ENCODE measurements at places on chromosomes 13 and 19. TPM values are rescaled to one million over a fixed set of nuclear protein-coding genes. Genes with fewer than 3 reads are reported as not detected.
A peak's percentile ranks its signal among the peaks of the same experiment; 100 is the strongest.

Gene METTL21C
- not detected for total RNA-seq

DNA sequence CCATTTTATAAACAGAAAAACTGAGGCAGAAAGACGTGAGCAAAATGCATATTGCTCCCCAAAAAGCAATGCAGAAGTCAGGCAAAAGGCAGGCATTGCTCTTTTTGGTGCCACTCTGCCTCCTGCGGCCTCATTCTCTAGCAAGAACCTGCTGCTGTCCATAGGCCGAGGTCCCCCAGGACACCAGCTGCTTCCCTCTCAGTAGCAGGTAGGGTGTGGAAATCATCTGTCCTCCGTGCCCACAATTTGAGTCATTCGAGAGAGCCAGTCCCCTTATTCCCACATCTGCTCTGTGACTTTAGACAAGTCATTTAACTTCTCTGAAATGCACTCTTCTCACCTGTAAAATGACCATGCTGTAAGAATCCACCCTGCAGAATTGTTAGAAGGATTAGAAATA, 50.0 kb downstream of the TNFRSF19 start:
- H3K27ac ChIP-seq = no peak overlapping the region
- H3K4me1 ChIP-seq = peaks cover 2% of the 10 kb centered on the region
- H3K4me3 ChIP-seq = no peak overlapping the region

- peak; percentile 79 for DNase-seq
- peaks cover 30% of the 10 kb centered on the region for H3K36me3 ChIP-seq
- peak overlapping the region; percentile 36 for H3K27ac ChIP-seq
These were observed 4.3 kb downstream of the DMKN start for GRCh38 chr19:35509018-35509652.

Gene KLK8
- total RNA-seq = 2.9 TPM

DNA sequence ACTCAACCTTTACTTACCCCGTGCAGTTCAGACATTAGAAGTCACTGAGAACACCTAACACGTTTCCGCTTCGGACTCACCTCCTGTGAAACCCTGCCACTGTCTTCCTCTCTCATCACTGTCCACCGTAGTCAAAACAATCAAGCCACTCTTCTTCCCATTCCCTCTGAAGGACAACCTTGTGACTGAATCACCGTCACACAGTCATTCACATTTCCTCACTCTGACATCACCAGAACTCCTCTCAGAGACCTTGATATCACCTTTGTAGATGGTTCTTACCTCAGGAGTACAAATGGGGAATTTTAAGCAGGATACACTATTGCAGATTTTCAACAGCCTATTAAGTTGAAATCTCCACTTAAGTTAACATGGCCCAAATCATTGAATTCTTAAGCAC, 1.3 kb upstream of the KBTBD6 start:
- H3K27me3 ChIP-seq = no peaks in the 10 kb centered on the region
- H3K4me3 ChIP-seq = peak overlapping the region; percentile 95
- no peak overlapping the region for H3K27ac ChIP-seq
- H3K4me1 ChIP-seq = peaks cover 5% of the 10 kb centered on the region
- H3K36me3 ChIP-seq = peaks cover 18% of the 10 kb centered on the region

Gene CGB8
- total RNA-seq = not detected

DNA sequence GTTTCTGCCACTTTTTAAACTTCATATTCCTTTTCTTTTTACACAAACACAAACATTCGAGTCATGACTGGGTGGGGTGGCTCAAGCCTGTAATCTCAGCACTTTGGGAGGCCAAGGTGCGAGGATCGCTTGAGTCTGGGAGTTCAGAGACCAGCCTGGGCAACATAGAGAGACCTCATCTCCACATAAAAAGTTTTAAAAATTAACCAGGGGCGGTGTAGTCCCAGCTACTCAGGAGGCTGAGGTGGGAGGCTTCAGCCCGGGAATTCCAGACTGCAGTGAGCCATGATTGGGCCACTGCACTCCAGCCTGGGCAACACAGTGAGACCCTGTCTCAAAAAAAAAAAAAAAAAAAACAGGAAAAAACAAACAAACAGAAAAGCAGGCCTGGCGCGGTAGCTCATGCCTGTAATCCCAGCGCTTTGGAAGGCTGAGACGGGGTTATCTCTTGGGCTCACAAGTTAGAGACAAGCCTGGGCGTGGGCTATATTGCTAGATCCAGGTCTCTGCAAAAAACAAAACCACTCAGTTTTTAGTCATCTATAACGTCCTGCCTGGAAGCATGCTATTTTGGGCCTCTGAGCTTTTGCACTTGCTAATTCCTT, 583 bp upstream of the BAX start:
- DNase-seq = no peak
- H3K4me3 ChIP-seq = peak overlapping the region; percentile 81
- peaks cover 17% of the 10 kb centered on the region for H3K36me3 ChIP-seq
- H3K27ac ChIP-seq = no peak overlapping the region

- H3K4me3 ChIP-seq = no peak overlapping the region
- no peak overlapping the region for H3K27ac ChIP-seq
- peak; percentile 86 for DNase-seq
- H3K36me3 ChIP-seq = no peaks in the 10 kb centered on the region
- no peaks in the 10 kb centered on the region for H3K4me1 ChIP-seq
- no peaks in the 10 kb centered on the region for H3K27me3 ChIP-seq
These were observed 18.5 kb downstream of the LYPD3 start for GRCh38 chr19:43446746-43447489.

DNA sequence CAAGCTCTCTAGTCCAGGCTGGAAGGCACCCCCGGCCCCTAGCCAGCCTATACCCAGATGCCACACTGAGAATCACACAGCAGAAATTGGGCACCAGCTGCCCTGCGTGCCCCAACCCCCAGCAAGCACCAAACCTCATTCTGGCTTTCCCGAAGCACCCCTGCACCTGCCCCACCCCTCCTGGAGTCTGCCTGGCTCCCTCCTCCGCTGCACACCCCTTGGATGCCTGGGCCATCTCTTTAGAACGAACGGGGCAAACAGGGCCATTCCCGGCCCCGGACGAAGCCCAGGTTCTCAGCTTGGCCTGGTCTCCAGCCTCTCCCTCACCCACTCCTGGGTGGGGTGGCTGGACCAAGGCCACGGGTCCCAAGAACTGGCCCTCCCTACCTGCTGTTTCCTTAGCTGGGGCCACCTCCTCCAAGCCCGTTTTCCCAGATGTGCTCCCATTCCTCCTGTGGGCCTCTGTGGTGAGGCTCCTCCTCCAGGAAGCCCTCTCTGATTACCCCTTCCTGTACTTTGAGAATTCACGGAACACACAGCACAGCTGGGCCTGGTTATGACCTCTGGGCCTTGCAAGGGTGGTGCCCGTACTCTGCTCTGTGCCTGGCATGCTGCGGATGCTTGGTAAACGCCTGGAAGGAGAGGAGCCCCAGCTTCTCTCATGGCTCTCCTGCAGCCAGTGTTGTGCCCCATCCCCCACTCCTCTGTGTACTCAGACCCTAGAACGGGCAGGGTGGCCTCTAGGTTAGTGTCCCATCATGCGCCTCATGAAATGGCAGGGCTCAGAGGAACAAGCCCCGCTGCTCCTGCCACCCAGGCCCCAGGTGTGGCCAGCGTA, 21.4 kb downstream of the CEBPG start:
- H3K27ac ChIP-seq = no peak overlapping the region
- no peak overlapping the region for H3K4me3 ChIP-seq
- H3K4me1 ChIP-seq = peaks cover 2% of the 10 kb centered on the region
- DNase-seq = no peak
- H3K27me3 ChIP-seq = no peaks in the 10 kb centered on the region

GRCh38 chr13:106415971-106416370, 119.5 kb downstream of the EFNB2 start:
- H3K4me1 ChIP-seq = peaks cover 3% of the 10 kb centered on the region
- H3K27ac ChIP-seq = no peak overlapping the region
- H3K4me3 ChIP-seq = no peak overlapping the region
- no peak for DNase-seq
- H3K27me3 ChIP-seq = no peaks in the 10 kb centered on the region

- no peak overlapping the region for H3K27ac ChIP-seq
- no peak for DNase-seq
- no peaks in the 10 kb centered on the region for H3K4me1 ChIP-seq
- H3K4me3 ChIP-seq = no peak overlapping the region
These were observed 20.6 kb downstream of the FREM2 start for GRCh38 chr13:38707460-38707859.

Gene PROSER3
- 29.1 TPM for total RNA-seq

- peak; percentile 92 for DNase-seq
- peaks cover 7% of the 10 kb centered on the region for H3K4me1 ChIP-seq
- H3K36me3 ChIP-seq = peaks cover 8% of the 10 kb centered on the region
- peak overlapping the region; percentile 99 for H3K4me3 ChIP-seq
These were observed 900 bp downstream of the PPP1R13L start for GRCh38 chr19:45403781-45404556.

DNA sequence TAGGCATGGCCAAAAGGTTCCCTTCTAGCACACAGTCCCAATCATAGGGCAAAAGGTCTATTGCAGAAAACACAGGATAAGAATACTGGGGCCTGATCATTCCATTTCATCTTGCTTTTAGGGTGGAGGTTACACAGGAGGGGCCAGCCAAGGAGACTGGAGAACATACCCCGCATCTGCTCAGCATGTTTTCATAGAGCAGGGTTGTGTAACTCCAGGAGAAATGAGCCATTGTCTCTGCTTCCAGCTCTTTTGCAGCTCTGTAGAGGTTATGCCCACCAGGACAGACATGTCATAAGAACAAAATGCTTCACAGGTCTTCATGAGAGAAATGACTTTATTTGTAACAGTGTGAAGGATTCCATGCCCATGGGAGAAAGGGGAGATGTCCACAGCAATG, 742.8 kb downstream of the DACH1 start:
- H3K4me3 ChIP-seq = no peak overlapping the region
- H3K36me3 ChIP-seq = no peaks in the 10 kb centered on the region
- no peaks in the 10 kb centered on the region for H3K4me1 ChIP-seq
- H3K27me3 ChIP-seq = no peaks in the 10 kb centered on the region

Gene IGLON5
- 42.3 TPM for total RNA-seq

DNA sequence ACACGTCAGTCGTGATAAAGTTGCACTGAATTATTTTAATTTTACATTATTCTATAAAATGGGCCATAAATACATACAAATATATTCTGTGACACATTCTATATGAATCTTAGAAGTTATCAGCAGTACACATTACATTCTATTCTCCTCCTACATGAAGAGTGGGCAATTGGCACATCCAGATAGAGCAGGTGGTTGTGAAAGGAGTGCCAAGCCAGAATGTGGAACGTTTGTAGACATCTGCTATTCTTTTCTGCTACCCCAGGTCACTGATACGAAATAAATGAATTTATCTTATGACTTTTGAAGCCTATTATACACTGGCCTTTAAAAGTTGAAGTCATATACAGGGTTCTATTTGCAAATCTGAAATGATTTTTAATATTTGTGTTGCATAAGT, 373.2 kb downstream of the PCDH17 start:
- H3K4me3 ChIP-seq = no peak overlapping the region
- no peak for DNase-seq
- H3K4me1 ChIP-seq = no peaks in the 10 kb centered on the region
- H3K27ac ChIP-seq = no peak overlapping the region
- H3K36me3 ChIP-seq = no peaks in the 10 kb centered on the region

DNA sequence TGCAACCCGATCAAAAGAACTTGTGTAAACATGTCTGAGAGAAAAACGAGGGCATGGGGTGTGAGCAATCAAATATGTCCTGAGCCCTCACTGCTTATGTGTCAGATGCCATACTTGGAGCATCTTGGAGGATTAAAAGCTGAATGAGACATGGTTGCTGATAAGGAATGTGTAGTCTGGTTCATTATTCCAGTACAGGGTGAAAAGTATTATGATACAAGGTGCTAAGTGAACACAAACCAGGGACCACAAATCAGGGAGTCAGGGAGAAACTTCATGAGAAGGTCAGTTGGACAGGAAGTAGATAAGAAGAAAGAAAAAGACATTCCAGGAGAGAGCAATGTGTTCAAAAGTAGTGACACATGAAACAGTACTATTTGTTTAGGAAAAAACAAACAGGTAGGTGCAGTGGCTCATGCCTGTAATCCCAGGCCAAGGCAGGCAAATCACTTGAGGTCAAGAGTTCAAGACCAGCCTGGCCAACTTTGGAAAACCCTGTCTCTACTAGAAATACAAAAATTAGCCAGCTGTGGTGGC, 2.0 kb upstream of the RCBTB1 start:
- H3K4me3 ChIP-seq = no peak overlapping the region
- H3K27ac ChIP-seq = no peak overlapping the region
- no peaks in the 10 kb centered on the region for H3K4me1 ChIP-seq
- H3K36me3 ChIP-seq = no peaks in the 10 kb centered on the region
- DNase-seq = no peak

GRCh38 chr13:30153545-30154426, 153.6 kb downstream of the KATNAL1 start:
- peaks cover 6% of the 10 kb centered on the region for H3K36me3 ChIP-seq
- no peak overlapping the region for H3K4me3 ChIP-seq
- no peaks in the 10 kb centered on the region for H3K27me3 ChIP-seq
- no peak overlapping the region for H3K27ac ChIP-seq
- peak; percentile 55 for DNase-seq

- H3K4me1 ChIP-seq = no peaks in the 10 kb centered on the region
- H3K27me3 ChIP-seq = no peaks in the 10 kb centered on the region
- H3K36me3 ChIP-seq = no peaks in the 10 kb centered on the region
- H3K4me3 ChIP-seq = no peak overlapping the region
- no peak for DNase-seq
These were observed 27.4 kb downstream of the LATS2 start for GRCh38 chr13:21033856-21034602.

GRCh38 chr13:114102521-114103288, 29.7 kb downstream of the RASA3 start:
- no peak overlapping the region for H3K27ac ChIP-seq
- H3K4me1 ChIP-seq = no peaks in the 10 kb centered on the region
- H3K27me3 ChIP-seq = no peaks in the 10 kb centered on the region
- no peak overlapping the region for H3K4me3 ChIP-seq
- DNase-seq = no peak

GRCh38 chr13:30091035-30091434, 216.3 kb downstream of the KATNAL1 start:
- H3K4me3 ChIP-seq = no peak overlapping the region
- DNase-seq = no peak
- H3K27me3 ChIP-seq = no peaks in the 10 kb centered on the region
- H3K36me3 ChIP-seq = peaks cover 10% of the 10 kb centered on the region

DNA sequence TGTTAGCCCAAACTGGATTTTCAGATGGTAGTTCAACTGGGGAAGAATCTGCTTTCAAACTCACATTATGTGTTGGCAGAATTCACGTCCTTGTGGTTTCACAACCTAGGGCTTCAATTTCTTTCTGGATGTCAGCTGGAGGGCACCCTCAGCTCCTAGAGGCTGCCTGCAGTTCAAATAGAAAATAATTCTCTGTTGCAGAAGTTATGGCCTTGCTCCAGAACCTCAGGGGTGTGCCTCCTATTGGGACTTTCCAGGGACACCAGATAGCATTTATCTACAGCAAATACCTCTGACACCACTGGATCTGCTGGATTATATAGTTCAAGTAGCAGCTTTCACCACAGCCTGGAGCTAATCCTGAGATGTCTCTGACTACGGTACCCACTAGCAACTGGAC, 11.8 kb upstream of the RB1 start:
- no peak overlapping the region for H3K4me3 ChIP-seq
- no peaks in the 10 kb centered on the region for H3K27me3 ChIP-seq
- no peaks in the 10 kb centered on the region for H3K4me1 ChIP-seq
- no peaks in the 10 kb centered on the region for H3K36me3 ChIP-seq
- no peak overlapping the region for H3K27ac ChIP-seq

Gene RGL3
- total RNA-seq = 58.5 TPM

Gene LGALS4
- total RNA-seq = 0.37 TPM

GRCh38 chr19:18194554-18195238, 1.7 kb downstream of the MPV17L2 start:
- peak; percentile 77 for DNase-seq
- H3K4me3 ChIP-seq = peak overlapping the region; percentile 90
- no peaks in the 10 kb centered on the region for H3K4me1 ChIP-seq
- no peak overlapping the region for H3K27ac ChIP-seq
- H3K36me3 ChIP-seq = peaks cover 32% of the 10 kb centered on the region
- H3K27me3 ChIP-seq = no peaks in the 10 kb centered on the region

- H3K4me3 ChIP-seq = no peak overlapping the region
- DNase-seq = peak; percentile 49
These were observed 49.9 kb downstream of the ZNF787 start for GRCh38 chr19:56071151-56071550.

Gene ZNF829
- total RNA-seq = 5.0 TPM

Gene ERICH6B
- not detected for total RNA-seq

Data from H9 (cell line).